M059J (cell line): ENCODE measurements at places on chromosomes 16 and 17. TPM values are rescaled to one million over a fixed set of nuclear protein-coding genes. Genes with fewer than 3 reads are reported as not detected.

GRCh38 chr16:56741399-56741798 lies 11.5 kb downstream of the NUP93 start:
- no peak for DNase-seq

GRCh38 chr17:81930142-81931125 lies 2.9 kb upstream of the MAFG start:
- no peak for DNase-seq

GRCh38 chr16:1688807-1689560 lies 10.9 kb downstream of the JPT2 start:
- DNase-seq = peak; percentile 94

DNA sequence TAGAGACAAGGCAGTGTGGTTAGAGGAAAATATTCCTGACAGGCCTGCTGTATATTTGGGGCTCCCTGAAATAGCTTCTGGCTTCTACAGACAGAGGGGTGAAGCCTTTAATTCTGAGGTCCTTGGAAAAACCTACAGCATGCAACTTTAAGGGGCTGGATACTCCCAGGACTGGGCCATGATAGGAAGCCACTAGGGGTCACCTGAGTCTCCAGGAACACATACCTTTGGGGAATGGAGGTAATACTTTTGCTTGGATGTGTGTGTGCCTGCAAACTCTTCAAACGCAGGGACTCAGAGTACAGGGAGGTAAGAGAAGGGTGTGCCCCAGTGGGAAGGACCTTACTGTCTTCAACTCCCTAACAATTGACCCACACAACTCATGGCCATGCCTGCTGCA lies 4.1 kb downstream of the ASIC2 start:
- no peak for DNase-seq

Gene NF1
- 15.4 and 29.9 TPM in 2 replicates for total RNA-seq

GRCh38 chr17:60392845-60393702 lies 1.1 kb upstream of the USP32 start:
- DNase-seq = peak; percentile 78

- DNase-seq = no peak
Observed at GRCh38 chr16:83138976-83139690, 512.4 kb downstream of the CDH13 start.

GRCh38 chr16:67148656-67149275 lies 2.0 kb downstream of the B3GNT9 start:
- no peak for DNase-seq

Gene WFIKKN2
- total RNA-seq = not detected in 2 replicates

DNA sequence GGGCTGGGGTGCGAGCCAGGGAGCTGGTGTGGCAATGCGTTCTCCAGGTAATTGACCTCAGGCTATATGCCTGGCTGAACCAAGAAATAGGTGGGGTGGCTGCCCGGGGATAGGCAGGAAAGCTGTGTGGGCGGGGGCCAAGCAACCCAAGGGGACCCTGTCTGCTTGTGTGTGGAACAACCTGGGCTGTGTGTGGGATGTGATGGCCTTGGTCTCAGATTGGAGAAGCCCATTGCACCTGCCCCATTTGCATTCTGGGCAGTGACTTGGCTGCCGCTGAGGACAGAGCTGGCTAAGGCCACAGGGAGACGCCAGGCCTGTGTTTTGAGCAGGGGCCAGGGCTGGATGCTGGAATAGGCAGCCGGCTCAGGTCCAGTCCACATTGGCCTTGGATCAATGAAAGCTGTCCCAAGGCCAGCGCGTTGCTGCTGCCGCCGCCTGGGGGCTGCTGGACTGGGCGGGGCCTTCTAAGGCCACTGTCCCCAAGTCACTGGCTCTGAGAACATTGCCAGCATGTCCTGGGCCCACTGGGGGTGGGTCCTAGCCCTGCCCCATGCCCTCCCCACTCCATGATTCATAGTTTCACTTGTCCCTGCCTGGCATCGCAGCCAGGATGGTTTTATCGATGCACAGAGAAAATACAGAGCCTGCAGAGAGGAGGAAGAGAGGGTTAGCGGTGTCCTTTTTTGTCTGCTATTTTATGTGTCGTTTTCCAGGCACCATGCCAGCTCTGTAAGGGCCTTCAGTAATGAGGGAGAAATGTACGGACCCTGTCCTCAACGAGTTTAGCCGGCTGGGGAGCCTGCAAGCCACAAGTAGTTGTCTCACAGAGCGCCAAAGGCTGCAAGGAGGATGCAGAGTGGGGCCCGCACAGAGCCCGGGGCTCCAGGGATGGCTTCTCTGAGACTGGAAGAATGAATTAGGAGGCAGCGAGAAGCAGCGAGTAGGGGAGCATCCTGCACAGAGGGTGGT lies 43.9 kb downstream of the NKD1 start:
- DNase-seq = peak; percentile 64

Gene TPSG1
- not detected in 2 replicates for total RNA-seq

Gene YBX2
- total RNA-seq = 0.39 and 0.79 TPM in 2 replicates

DNA sequence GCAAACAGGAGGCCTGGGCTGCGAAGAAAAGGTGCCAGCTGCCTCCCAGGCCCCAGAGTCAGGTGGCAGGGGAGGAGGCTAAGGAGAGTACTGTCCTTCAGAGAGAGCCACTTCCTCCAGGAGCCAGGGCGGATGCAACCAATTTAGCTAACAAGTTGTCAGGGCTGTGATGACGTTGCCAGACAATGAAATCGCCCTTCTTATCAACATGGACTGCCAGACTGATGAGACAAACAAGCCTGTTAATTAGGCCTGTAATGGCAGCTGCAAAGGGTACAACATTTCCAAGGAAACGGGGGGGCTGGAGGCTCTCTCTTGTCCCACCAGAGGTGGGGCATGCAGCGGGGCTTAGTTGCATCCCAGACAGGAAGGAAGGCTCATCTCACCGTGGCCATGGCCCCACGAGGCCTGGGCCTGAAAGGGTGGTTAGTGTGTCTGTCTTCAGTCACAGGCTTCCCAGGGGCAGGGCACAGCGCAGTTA lies 111.8 kb downstream of the SDK2 start:
- DNase-seq = no peak

Gene PGAP3
- 9.2 and 13.0 TPM in 2 replicates for total RNA-seq

- peak; percentile 15 for DNase-seq
Observed at GRCh38 chr17:62566996-62567578, 60.4 kb upstream of the MRC2 start.

- no peak for DNase-seq
Observed at GRCh38 chr16:75308011-75308410, 56.6 kb upstream of the BCAR1 start.

DNA sequence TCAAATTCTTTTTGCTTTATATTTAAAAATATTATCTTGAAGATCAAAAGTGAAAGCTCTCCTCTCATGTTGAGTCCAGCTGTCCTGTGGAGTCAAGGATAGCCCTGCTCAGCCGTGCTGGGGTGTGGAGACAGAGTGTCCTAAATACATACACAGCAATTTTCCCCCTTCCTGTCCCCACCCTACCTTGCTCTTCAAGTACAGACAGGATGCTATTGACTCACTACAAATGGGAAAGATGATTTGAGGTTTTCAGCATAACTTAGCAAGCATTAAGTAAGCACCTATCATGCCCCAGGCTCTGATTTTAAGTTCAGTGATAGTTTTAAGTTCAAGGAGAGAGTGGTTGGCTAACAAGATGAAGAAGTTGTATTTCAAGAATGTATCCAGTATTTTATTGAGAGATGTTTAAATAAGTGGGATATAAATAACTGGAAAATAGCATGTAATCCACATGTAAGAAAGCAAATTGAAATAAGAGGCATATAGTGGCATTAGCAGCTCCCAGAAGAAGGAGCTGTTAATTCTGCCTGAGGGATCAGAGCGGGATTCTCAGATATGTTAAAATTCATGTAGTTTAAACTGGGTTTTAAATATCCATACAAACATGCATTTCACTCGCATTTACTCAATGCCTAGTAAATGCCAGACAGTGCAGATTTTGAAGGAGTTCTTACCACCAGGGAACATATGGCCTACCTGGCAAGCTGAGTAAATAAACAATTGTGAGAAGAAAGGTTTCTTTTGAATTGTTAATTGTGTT lies 183.5 kb upstream of the ANKFN1 start:
- no peak for DNase-seq
